ENCODE measurements at places on chromosomes 16 and 17. TPM values are rescaled to one million over a fixed set of nuclear protein-coding genes. Genes with fewer than 3 reads are reported as not detected.

DNA sequence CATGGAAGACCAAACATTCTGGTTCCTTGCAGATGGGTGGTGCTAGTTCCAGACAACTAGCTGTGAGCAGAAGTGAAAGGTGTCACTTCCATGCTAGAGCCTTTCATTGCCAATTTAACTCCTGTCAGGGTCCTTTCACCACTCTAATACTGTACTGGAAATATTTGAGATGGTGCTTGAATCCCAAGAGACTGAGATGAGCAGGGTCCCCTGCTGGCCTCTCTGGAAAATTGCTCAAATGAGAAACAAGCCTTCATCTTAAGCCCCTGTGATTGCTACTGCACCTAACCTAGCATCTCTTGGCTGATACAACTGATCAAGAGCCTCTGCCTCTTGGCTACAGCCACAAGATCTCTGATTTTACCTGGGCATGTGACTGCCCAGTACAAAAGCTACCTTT, 7.4 kb upstream of the VAC14 start:
- no peak for DNase-seq

GRCh38 chr17:28402224-28402630, 3.8 kb downstream of the SLC46A1 start:
- DNase-seq: no peak

- DNase-seq: no peak
Observed at GRCh38 chr17:78988152-78988551, 8.4 kb upstream of the LGALS3BP start.

- peak; percentile 72 for DNase-seq
Observed at GRCh38 chr17:9959377-9959981, 54.4 kb upstream of the RCVRN start.

GRCh38 chr17:16516594-16517051, 24.6 kb upstream of the LRRC75A start:
- DNase-seq: peak; percentile 77

DNA sequence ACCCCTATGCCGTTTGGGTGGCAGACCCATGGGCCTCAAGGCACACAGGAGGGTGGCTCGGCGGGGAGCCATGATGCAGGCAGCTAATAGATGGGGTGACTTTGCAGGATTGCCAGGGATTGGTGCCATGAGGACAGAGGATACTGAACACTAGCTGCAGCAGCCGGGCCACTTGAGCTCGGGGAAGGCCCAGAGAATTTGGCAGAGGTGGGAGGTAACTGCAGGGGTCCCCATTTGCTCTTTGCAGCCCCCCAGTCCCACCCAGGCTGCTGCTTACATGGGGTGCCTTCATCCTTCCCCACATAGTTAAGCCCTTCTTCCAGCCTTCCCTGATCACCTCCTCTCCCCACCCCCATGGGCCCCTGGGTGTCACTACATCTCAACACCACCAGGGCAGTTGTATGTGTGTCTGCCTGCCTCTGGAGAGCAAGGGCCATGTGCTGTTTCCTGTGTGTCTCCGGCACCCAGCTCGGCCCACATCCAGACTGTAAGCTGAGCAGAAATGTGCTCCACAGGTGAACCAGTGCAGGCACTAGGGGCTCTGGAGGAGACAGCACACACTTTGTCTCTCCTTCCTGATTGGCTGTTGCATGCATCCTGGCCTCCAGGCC, 52.0 kb downstream of the SREBF1 start:
- DNase-seq: no peak

DNA sequence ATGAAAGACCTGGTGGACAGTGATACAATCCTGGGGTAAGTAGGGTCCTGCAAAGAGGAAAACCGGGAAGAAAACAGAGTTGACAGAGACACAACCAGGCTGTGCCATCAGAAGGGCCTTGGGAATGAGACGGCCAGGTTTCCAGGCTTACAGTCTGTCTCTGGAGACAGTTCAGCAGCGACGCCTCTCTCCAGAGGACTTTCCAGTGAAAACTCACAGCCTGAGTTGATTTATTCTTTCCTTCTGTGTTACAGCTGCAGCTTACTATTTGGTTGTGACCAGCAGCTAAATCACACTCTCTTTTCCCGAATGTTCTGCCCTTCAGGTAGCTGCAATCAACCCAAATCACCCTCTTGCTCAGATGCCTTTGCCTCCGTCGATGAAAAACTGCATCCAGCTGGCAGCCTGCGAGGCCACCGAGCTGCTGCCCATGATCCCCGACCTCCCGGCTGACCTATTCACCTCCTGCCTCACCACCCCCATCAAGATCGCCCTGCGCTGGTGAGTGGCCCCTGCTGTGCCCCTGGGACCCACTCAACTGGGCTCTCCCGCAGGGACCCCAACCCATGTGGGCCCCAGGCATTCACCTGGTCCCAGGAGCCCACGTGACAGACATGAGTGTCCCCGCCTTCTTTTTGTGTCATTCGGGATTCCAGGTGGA, 209.2 kb downstream of the RPTOR start:
- DNase-seq: no peak

DNA sequence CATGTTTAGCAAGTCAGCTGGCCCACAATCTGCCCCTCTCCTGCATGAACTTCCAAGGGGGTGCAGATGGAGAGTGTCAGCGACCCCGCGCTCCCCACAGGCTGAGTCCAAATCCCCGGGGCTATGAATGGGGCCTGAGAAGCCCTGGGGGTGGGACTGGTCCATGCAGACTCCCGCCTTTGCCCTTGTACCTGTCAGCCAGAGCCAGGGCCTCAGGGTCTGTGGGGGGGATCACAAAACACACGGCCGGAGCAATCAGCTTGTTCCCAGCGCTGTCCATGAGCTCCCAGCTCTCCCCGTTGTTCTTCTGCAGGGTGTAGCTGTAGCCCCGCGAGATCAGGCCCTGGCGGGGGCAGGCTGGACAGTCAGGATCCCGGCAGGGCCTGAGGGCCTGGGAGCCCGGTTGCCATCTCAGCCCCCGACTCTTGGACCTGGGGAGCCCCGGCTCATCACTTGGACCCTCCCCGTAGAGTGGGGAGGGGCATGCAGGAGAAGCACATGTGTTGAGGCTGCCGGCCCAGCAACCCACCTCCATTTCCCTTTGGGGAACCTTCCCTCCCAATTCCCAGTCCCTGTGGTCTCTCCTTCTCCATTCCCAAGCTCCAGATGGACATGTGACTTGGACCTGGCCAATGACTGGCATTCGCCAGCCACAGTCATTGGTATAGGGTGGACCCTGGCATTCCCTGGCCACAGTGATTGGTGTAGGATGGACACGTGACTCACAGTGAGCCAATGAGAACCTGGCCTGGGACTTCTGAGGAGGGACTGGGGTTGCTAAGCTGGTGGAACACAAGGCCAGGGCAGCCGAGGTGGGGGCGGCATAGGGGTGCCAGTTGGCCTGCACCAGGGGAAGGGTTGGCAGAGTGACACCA, 42.4 kb downstream of the PPL start:
- no peak for DNase-seq

DNA sequence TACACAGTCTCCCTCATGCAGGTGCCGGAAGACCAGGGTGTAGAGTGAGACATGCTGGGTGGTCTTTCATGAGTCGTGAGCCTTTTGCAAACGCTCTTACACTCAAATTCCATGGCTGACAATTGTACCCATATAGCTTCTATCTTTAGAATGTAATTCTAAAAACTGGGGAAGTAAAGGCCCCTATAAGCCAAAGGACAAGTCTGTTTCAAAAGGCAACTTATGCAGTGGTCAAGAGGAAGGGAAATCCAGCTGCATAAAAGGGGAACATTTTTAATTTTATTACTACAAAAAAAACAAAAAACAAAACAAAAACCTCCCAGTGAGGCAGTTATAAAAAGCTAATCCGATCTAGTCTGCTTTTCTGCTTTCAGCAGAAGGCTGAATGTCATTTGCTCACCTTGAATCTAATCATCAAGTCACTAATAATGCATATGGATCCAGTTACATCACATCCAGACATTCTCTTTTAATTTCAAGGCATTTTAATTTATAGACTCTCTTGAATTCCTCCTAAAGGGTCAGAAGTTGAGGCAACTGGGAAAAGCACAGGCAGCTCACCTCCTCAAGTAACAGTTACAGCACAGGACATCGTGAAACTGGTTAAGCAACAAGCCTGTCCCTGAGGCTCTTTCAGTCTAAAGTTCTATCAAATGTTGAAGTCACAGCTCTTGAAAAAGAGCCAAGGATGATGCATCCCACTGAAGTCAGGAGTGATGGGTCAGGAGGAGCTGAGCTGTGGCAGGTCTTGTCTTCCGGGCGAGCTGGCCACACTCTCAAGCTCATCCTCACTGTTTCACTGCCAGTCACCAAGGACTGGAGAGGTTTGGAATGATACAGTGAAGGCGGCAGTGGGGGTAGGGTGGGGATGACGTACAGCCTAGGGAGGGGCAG, 99.7 kb downstream of the VPS53 start:
- DNase-seq: no peak

DNA sequence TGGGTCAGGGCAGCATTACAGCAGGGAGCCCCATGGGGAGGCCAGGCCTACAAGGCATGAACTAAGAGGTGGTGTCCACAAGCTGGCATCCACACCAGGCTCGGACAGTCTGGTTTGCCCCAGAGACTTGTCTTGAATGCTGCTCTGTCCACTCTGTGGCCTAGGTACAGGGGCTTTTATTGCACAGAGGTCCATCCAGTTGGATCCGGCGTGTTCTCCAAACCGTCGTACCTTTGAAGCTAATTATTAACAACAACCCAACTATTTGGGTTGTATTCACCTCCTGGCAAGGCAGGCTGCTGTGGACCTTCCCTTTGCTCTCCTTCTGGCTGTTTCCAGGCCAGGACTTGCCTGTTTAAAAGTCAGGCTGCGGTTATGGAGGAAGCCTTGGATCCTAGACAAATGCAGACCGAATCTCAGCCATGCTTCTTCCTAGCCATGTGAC, 123.4 kb downstream of the CLEC16A start:
- DNase-seq: no peak

DNA sequence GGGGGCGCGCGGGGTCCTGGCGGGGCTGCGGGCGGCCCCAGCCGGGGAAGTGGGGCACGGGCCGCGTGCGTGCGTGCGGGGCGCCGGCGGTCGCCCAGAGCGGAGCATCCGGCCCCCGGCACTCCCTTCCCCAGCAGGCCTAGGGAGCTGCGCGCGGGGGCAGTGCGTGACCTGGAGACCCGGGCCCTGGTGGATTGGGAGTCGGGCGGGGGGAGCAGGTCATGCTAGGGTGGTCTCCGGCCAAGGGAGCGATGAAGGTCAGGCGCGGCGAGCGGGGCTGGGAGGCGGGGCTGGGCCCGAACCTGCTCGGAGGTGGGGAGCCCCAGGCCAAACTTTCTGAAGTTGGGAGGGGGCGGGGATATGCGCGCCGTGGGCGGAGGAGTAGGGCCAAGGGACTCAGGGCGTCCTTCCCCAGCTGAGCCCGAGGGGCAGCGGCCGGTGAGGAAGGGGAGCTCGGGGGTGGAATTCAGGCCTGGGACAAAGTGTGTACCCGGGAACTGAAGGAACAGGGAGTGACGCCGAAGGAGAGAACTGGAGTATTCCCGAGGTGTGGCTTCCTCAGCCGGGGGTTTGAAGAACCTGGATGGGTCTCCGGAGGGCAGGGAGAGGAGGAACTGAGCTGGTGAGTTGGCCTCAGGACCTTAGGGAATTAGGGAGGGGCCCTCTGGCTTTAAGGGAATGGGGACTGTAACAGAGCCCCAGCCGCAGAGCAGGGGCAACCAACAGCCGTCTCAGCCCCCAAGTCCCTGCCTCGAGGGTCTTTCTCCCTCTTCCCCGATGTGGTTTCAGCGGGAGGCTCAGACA, 589 bp downstream of the XYLT2 start:
- DNase-seq: peak; percentile 49

- no peak for DNase-seq
Observed at GRCh38 chr16:85082173-85083050, 29.9 kb downstream of the CIBAR2 start.

DNA sequence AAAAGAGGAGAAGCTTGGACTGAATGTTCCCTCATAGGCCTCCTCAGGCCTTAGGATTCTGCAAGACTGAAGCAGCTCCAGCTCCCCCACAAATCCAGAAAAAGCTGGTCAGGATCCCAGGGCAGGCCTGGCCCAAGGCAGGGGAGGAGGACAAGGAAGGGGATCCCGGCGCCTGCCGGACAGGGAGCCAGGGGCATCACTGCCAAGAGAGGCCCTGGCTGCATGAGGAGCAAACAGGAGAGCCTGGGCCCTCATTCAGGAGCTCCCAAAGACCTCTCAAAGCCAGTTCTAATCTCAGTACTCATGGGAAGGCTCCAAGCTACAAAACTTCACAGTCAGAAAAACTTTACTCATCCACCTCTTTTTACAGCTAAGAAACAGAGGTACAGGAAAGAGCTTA, 67.3 kb downstream of the ZNF423 start:
- DNase-seq: no peak

DNA sequence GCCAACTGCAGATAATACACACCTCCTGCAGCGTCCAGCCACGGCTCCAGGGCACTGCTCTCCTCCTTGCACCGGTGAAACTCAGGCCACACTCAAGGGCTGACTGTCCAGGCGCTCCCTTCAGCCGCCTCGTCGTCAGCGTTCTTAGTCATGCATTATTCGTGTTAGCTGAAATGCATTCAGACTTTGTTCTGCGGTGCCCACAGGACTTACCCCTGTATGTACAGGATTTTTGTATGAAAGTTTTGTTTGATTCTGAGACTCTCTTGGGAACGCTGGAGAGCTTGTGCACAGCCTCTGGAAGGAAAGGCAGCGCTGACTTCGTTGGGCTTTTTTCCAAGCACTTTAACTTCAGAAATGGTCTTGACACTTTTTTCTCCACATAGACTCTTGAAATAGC, 22.1 kb downstream of the CIBAR2 start:
- peak; percentile 45 for DNase-seq

- no peak for DNase-seq
Observed at GRCh38 chr17:45997624-45998023, 1.4 kb upstream of the STH start.

- no peak for DNase-seq
Observed at GRCh38 chr16:11551842-11552241, 34.9 kb downstream of the LITAF start.

- no peak for DNase-seq
Observed at GRCh38 chr16:56880176-56880575, 15.2 kb downstream of the SLC12A3 start.

GRCh38 chr16:2238838-2239675, 2.8 kb downstream of the DNASE1L2 start:
- no peak for DNase-seq

- DNase-seq: peak; percentile 97
Observed at GRCh38 chr17:46266656-46267544, 28.0 kb upstream of the LRRC37A start.

- no peak for DNase-seq
Observed at GRCh38 chr16:47056688-47057629, 83.5 kb upstream of the DNAJA2 start.

HEATR9 gene
- total RNA-seq: not detected

TBC1D3I gene
- 0.41 TPM for total RNA-seq

SMTNL2 gene
- 174 TPM for total RNA-seq

ITGAL gene
- 3.7 TPM for total RNA-seq

CD300LB gene
- total RNA-seq: 0.31 TPM

IRF8 gene
- 12.2 TPM for total RNA-seq

CCL13 gene
- total RNA-seq: not detected

CDH11 gene
- 60.6 TPM for total RNA-seq

CAPNS2 gene
- 36.0 TPM for total RNA-seq

PERCC1 gene
- total RNA-seq: not detected
